ENCODE measurements at places on chromosomes 1 and 21.
A peak's percentile ranks its signal among the peaks of the same experiment; 100 is the strongest.

DNA sequence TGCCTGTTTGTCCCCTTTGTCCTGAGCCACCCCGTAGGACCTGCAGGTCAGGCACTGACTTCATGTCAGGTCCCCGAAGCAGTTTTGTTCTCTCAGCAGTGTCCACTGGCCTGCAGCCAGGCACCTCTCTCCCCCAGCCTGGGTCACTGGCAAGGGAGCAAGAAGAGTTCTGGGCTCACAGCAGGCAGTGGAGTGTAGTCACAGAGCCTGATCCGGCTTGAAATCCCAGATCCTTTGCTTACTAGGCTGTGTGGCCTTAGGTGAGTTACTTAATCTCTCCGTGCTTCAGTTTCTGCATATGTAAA, 34.2 kb downstream of the L1TD1 start:
- no peak for DNase-seq

- peak; percentile 62 for DNase-seq
These were observed 724 bp downstream of the ST7L start for GRCh38 chr1:112618114-112618720.

- DNase-seq = no peak
These were observed 35.9 kb upstream of the ARF1 start for GRCh38 chr1:228046421-228047182.

DNA sequence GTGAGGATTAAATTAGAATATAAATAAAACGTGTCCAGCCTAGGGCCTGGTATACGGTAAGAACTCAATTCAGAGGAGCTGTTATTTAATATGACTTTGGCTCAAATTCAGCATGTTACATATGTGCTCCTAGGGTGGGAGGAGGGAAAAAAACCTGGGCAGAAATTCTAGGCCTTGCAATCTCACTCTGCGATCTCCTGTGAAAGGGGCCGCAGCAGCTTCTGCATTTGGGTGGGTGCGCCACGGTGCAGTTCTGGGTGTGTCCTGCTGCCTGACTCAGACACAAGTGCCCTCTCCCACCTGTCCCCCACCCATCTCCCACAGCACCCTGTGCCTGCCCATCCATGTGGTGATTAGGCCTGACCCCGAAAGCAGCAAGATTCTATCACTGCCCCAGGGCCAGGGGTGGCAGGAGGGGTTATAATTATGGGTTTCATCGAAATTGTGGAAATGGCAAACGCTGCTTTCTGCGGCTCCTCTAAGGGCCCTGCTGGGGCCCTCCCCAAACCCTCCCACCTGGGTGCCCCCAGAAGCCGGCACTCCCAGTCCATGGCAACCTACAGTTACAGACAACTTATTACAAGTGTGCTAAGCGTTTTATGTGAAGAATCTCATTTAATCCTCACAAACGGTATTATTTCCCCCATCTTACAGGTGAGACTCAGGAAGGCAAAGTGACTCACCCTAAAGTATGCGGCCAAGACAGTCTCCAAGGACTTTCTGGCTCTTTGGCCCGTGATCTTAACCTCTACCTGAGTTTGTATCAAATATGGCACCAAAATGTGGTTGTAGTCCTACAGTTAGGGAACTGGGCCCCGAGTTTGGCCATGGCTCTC, 25.5 kb upstream of the GRHL3 start:
- DNase-seq = no peak

GRCh38 chr1:205530116-205530515, 25.6 kb downstream of the CDK18 start:
- DNase-seq = no peak

DNA sequence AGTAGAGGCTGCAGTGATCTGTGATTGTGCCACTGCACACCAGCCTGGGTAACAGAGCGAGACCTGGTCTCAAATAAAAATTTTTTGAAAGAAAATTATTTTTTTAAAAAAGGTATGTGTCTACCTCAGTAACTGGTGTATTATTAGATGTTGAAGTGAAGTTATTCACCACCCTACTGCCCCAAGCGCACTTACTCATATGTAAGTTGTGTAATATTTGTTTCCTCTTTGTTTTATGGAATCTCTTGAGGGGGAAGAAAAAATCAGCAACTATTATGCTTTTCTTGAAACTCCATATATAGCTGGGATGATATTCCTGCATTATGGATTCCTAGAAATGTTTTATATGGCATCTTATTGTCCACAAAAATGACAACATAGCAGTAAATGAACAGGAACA, 21.3 kb downstream of the RBM15 start:
- DNase-seq = no peak

- no peak for DNase-seq
These were observed 32.3 kb upstream of the TENT5C start for GRCh38 chr1:117573386-117574023.

DNA sequence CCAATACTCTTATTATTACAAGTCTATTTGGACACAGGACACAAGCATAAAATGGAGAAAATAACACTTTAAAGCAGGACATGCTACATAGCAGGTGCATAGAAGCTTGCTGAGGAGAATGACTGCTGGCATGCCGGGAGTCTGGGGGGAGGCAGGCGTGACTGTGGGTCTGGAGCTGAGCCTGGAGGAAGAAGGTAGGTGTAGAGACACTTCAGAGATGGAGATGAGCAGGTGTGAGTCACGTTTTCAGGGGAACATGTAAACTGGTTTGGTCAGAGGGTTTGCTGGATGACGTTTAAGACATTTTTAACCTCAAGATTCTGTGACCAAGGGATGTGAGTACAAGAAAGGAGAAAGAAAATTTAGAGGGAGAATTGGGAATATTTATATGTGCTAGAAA, 24.5 kb downstream of the OSCP1 start:
- no peak for DNase-seq

DNA sequence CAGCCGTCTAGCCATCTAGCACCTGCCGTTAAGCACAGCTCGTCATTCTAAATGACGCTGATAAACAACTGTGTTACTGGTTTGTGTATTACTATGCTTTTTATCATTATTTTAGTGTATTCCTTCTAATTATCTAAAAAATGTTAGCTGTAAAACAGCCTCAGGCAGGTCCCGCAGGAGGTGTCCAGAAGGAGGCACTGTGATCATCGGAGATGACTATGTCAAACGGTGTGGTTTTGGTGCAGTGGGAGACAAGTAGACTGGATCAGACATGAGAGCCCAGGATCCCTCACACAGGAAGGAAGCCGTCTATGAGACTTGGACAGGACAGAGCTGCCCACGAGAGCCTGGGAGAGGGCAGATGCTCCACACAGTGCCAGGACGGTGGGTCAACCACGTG, 55.3 kb upstream of the COL6A1 start:
- DNase-seq = no peak

DNA sequence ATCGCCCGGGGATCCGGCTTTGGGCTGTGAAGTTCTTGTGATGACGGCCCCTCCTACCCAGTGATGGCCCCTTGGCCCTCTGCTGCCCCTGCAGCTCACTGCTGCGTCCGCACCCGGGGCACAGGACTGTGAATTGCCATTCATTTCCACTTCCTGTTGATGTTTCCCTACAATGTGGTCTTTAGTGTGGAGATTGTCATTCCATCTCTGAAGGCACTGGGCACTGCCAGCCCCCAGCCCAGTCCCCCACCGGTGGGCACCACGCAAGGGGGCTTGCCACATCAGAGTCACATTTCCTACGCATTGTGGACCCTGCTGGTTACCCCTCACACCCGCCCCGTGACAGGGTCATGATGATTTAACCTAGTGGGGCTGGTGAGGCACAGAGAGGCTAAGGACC, 2.5 kb upstream of the MX2 start:
- no peak for DNase-seq

- no peak for DNase-seq
These were observed 188.8 kb downstream of the MATN1 start for GRCh38 chr1:30534551-30534940.

DNA sequence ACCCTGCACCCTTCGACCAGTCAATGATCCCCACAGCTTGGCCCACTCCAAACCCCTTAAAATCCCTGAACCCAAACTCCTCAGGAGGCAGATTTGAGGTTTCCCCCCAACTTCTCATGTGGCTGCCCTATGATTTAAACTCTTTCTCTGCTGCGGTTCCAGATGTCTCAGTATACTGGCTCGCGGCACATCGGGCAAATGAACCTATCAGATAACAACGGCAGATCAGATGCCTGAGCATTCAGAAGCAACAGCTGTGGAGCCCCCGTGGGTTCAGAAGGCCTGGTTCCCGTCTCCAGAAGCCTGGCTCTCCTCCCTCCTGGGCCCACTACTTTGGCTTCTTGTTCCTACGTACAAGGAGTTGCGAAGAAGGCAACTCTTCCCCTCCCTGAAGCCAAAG, 43.3 kb upstream of the H6PD start:
- DNase-seq = no peak

GRCh38 chr1:34779526-34779925, 1.5 kb upstream of the GJB3 start:
- DNase-seq = no peak

DNA sequence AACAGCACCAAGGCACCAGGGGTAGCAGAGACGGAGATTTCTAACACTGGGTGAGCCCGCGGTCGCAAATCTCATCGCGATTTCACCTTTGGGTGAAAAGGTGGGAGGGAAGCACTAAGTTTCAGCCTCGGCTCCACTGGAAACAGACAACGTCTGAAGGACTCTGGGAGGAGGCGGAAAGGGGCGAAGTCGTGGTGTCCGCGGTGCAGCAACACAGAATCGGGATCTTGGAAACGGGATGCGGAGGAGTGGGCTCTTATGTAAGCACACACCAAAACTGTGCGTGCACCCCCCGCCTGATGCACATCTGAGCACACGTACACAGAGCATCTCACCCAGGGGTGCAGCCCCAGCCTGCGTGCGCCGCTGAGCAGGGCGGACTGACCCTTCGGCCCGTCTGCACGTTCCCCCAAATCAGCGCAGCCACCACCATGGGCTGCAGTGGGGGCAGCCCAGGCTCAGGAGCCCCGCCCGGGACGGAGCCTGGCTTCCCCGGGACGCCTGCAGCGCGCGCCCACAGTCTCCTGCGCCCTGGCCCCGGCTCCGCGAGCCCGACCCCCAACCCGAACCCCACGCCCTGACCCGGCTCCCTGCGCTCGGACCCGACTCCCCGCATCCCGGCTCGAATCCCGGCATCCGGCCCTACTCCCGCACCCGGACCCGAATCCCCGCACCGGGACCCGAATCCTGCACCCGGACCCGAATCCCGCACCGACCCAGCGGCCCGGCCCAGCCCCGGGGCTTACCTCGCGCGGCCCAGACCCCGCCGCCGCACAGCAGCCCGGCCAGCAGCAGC, 670 bp downstream of the CLSTN1 start:
- DNase-seq = no peak

- peak; percentile 70 for DNase-seq
These were observed 34.1 kb downstream of the TP53BP2 start for GRCh38 chr1:223811634-223812101.

DNA sequence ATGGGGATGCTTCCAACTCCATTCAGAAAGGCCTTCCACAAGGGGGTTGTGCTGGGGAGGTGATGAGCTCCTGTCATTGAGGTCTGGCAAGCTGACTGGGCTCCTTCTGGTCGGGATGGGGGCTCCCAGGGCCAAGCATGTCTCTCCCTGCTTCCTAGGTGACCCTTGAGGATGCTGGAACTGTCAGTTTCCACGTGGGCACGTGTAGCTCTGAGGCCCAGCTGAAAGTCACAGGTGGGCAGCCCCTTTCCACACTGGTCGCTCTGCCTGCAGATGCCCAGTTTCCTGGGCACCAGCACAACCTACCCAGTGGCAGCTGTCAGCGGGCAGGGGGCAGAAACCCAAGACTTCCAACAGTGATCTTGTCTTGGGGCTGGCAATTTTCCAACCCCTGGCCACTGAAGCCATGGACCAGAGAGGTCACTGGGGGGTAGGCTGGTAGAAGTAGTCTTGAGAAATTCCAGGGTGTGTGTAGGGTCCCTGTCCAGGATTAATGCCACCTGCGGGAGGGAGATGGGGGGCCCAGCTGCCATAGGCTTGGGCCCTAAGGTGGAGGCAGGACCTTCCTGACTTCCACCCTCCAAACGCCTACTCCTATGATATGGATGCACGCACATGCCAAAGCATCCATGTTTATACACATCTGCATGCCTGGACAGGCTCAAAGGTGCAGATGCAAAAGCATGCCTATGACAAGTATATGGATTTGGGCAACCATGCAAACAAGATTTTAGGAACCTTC, 97.1 kb downstream of the TRIM11 start:
- DNase-seq = no peak

DNA sequence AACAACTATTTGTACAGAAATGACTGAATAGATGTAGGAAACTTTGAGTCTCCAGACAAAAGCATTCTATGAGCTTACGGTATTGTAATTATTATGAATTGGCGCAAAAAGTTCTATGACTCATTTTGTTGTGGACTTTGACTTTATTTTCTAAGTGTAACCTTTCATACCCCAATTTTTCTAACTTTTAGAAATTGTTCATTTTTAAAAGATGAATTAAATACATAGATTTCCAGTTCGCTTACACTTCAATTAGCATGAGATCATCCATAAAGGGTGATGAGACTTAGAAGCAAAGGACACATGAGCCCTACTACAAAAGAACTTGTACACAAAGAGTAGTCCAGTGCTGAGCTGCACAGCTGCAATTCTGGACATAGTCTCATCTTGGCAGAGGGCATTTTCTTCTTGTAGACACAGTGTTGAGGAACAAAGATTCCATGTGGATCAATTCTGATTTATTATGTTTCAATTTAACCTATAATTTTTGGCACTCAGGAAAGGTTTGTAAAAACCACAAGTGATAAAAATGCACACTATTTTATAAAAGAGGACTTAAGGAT, 431.1 kb downstream of the LRRIQ3 start:
- DNase-seq = no peak

GRCh38 chr1:199909137-199909536, 118.4 kb upstream of the NR5A2 start:
- no peak for DNase-seq

DNA sequence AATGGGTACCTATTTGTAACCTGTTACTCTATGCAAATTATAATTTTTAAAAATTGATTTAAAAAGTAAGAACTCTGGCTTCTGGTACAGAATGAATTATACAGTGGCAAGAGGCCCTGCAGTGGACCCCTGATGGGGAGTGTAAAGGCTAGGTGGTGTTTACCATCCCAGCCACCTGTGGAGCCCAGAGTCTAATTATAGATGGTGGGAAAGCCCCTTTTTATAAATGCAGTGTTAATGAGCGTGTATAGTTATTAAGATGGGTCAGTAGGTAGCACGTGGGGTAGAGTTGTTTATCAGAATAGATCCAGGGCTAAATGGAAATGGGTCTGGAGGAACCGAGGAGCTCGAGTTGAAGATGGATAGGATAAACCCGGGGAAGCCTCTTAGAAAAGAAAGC, 13.9 kb upstream of the PRELP start:
- no peak for DNase-seq

GRCh38 chr1:31562707-31563360, 13.5 kb upstream of the TINAGL1 start:
- DNase-seq = no peak
